ENCODE measurements at places on chromosomes 1 and 21.

DNA sequence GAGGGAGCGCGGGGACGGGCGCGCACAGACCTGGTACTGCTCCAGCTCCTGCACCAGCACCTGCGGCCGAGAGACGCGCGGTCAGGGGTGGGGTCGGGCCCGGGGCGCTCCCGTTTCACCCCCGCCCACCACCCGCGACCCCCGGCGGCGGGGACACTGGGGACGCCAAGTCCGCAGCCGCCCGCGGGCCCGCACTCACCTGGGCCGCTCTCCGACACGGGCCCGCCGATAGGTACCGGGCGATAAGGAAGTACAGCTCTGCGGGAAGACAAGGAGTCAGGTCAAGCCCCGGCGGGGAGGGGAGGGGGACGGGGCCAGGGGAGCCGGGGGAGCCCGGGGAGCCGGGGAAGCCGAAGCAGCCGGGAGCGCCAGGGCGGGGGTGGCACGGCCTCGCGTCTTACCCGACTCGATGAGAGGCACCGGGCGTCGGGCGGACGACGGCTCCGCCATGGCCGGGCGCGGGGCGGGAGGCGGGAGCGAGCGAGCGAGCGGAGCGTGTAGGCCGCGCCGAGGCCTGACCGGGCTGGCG, 326 bp downstream of the BRWD1 start:
- no peak for DNase-seq

GRCh38 chr1:209768354-209768774, 12.5 kb downstream of the TRAF3IP3 start:
- no peak for DNase-seq

GRCh38 chr1:191564275-191564674, 594.0 kb upstream of the RGS18 start:
- no peak for DNase-seq

DNA sequence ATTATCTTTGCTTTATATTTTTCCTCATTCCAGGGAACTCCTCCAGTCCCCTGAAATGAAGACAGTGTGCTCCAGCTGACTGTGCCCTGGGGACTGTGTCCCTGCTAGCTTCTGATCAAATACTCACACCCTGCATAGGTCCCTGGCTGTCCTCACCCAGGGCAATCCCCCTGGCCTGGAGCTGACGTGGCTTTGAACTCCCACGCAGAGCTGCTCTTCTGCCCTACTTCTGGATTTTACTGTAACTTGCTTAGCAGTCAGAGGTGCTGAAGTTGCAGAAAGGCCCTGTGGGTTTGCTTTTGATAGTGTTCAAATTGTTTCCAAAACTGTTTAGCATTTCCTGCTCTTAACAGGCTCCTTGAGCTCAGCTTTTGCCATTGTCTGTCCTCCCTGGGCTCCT, 186.5 kb downstream of the FASLG start:
- no peak for DNase-seq

DNA sequence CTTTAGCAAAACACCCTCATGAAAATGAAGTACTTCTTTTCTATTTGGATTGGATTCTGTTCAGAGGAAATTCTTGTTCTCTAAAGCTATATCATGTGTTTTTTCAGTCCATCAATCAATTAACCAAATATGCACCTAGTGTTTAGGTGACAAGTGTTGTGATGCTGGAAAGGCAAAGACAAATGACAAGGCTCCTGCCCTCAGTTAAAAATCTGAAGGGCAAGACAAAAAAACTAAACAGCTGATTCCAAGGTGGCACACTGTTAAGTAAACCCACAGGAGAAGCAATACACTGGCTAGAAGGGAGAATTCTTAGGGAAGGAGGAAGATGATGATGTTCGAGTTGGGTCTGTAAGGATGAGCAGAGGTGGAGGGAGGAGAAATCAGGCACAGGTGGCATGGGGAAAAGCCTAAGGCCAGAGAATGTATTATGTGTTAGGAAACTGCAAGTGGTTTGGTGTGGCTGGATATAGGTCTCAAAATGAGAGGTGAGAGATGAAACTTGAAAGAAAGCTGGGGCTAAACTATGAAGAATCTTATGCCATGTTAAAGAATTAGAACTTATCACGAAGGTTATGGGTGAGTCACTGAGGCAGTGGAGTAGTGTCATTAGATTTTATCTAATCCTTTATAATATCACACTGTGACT, 51.8 kb upstream of the GFI1 start:
- DNase-seq, result no peak

GRCh38 chr1:46522969-46523320, 28.5 kb downstream of the KNCN start:
- peak; percentile 47 for DNase-seq

GRCh38 chr1:234592240-234592639, 17.7 kb downstream of the IRF2BP2 start:
- DNase-seq, result peak; percentile 33

DNA sequence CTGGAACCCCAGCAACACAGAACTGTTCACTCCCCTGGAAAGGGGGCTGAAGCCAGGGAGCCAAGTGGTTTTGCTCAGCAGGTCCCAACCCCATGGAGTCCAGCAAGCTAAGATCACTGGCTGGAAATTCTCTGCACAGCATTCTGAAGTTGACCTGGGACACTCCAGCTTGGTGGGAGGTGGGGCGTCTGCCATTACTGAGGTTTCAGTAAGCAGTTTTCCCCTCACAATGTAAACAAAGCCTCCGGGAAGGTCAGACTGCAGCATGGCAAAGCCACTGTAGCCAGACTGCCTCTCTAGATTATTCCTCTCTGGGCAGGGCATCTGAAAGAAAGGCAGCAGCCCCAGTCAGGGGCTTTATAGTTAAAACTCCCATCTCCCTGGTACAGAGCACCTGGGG, 59.7 kb downstream of the INKA2 start:
- no peak for DNase-seq
